Natural killer cell treated with Interleukin-12 subunit alpha and Interleukin-12 subunit beta and Interleukin-15 and Interleukin-18, amount 100 ng/mL, for 72 hours (primary cell): ENCODE measurements at places on chromosomes 7 and 10.

- no peak for DNase-seq
Measured at GRCh38 chr7:133854739-133855138, 272.4 kb upstream of the LRGUK start.

- DNase-seq, result peak; percentile 42
Measured at GRCh38 chr10:71964098-71964742, at the start of gene CHST3. TSS of gene CHST3 (plus strand) at chr10:71964395. CDS start at chr10:72005843, 41,448 bp downstream.

DNA sequence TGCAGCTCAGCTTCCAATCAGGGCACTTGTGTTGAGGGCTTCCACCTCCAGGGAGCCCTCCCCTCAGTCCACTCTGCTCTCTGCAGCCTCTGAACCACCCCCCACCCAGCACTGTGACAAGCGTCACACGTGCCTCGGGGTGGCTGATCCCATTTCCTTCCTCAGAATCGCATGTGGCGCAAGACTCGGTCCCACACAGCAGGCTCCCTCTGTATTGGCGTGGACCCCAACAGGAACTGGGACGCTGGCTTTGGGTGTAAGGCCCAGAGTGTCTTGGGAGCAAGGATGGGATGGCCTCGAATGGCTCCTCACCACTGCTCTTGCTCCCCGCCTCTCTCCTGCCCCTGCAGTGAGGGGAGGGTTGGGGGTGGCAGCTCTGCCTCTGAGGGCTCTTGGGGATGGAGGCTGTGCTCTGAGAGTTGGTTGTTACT is 4.1 kb downstream of the CPA1 start:
- DNase-seq, result no peak

DNA sequence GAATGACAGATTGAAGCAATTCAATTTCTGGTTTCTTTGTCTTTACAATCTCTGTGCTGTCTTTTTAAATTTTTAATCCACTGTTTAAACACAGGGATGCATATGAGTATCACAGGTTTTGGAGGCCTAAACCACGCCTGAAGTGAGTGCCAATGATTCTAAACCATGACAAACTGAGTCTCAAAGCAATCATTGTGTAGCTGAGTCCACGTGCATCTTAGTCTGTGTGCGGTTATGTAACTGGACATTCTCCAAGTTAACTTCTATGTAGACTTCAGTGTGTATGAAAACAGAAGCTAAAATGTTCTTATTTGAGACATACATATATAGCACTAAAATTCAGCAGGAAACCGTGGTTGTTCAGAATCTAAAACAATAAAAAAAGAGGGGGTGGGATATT is 79.3 kb upstream of the ST8SIA6 start:
- no peak for DNase-seq

- DNase-seq, result no peak
Measured at GRCh38 chr7:17680026-17680425, 260.3 kb downstream of the SNX13 start.
